ENCODE measurements at places on chromosomes 4 and X.

DNA sequence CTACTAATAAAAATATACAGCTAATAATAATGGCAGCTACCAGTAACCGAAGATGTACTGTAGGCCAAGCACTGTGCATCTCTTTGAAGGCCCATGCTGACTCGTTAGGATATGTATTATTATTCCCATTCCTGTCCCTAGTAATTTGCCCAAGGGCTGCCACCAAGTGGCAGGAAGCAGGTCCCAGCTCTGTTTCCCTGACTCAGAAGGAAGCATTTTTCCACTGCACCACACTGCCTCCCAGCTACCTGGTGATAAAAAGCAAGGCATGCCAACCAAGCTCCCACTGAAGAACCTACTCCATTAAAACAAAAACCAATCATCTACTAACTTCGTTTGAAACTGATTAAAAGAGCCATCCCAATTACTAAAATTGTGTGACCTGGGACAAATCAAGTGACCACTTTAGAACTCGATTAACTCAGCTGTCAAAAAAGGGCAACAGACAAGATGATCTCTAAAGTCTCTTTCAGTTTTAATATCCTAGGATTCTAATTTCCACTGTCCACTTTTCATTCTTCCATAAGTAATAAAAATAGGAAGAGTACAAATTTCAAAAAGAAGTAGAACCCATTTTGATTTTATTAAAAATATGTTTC is 24.3 kb upstream of the PGM2 start:
- DNase-seq, result no peak

- DNase-seq, result no peak
Measured at GRCh38 chr4:61079427-61079826, 120.7 kb upstream of the ADGRL3 start.

DNA sequence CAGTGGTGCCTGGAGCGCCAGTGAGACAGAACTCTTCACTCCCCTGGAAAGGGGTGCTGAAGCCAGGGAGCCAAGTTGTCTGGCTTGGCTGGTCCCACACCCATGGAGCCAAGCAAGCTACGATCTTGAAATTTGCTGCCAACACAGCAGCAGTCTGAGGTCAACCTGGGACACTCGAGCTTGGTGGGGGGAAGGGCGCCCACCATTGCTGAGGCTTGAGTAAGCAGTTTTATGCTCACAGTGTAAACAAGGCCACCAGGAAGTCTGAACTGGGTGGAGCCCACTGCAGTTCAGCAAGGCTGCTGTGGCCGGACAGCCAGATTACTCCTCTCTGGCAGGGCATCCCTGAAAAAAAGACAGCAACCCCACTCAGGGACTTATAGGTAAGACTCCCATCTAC is 149.5 kb downstream of the EDA2R start:
- no peak for DNase-seq

GRCh38 chr4:26369132-26369531 is 48.3 kb downstream of the RBPJ start:
- no peak for DNase-seq

GRCh38 chr4:81722290-81722851 is 250.7 kb upstream of the RASGEF1B start:
- no peak for DNase-seq

GRCh38 chr4:174198828-174199227 is 84.6 kb downstream of the FBXO8 start:
- no peak for DNase-seq

- DNase-seq, result no peak
Measured at GRCh38 chr4:10111067-10111801, 5.4 kb downstream of the WDR1 start.

DNA sequence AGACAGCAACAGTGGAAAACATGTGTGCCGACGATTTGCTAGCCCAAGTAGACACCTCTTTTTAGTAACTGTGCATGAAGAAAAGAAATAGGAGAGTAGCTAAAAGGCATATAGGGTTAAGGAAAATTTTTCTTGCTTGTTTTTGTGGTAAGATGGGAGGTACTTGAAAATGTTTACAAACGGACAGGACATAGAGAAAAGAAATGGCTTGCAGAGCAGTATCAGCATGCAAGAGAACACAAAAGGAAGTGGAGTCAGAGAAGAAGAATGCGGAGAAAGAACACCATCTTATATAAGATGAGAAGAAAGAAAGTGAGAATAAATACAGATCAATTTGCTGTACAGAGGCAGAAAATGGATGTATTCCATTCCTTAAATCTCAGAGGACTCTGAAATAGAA is 263.7 kb upstream of the ETNPPL start:
- DNase-seq, result no peak

- DNase-seq, result no peak
Measured at GRCh38 chr4:38017609-38018008, 57.4 kb downstream of the PTTG2 start.

- DNase-seq, result no peak
Measured at GRCh38 chr4:158170691-158171561, 1.9 kb downstream of the GASK1B start.

GRCh38 chr4:112119353-112119783 is 25.9 kb upstream of the FAM241A start:
- DNase-seq, result no peak

GRCh38 chr4:72938516-72938915 is 131.0 kb downstream of the COX18 start:
- no peak for DNase-seq

- DNase-seq, result no peak
Measured at GRCh38 chr4:177809791-177810190, 367.6 kb upstream of the AGA start.

DNA sequence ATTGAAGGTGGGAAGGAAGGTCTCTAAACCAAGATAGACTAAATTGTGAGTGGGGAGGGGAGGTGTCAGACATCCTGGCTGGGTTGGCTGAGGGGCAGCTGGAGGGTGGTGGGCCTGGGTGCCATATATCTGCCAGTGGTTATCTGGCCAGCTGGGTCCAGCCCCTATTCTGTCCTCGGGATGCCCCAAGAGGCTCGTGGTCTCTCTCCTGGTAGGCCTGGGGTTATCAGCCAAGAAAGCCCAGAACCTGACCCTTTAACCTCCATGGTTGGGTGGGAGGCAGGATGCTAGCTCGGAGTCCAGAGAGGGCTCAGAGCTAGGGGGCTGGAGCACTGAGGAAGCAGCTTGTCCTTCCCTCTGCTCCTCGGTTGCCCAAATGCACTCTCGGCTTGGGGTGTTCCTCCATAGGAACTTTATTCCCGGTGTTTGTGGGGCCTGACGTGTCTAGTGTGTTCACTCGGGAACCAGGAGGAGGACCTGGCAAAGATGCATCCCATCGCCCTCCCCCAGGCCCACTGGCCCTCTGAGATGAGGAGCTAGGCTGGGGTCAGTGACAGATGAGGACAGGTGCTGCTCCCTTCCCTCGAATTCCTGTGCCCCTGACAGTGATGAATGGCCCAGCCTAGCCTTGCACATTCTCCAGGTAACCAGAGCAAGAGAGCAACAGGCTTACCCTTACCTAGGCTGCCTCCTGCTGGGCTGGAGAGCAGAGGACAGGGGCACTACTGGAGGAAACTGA is 5.2 kb upstream of the EFNB1 start:
- DNase-seq, result no peak
